ENCODE measurements at places on chromosomes 5 and 9. TPM values are rescaled to one million over a fixed set of nuclear protein-coding genes. Genes with fewer than 3 reads are reported as not detected.

GRCh38 chr9:18996211-18996610 lies 36.8 kb downstream of the SAXO1 start:
- H3K36me3 ChIP-seq = no peaks in the 10 kb centered on the region
- no peak overlapping the region for H3K27ac ChIP-seq
- no peak overlapping the region for H3K4me3 ChIP-seq
- no peaks in the 10 kb centered on the region for H3K27me3 ChIP-seq
- no peaks in the 10 kb centered on the region for H3K4me1 ChIP-seq

Gene TLX3
- total RNA-seq = not detected

Gene TMEM174
- total RNA-seq = not detected

DNA sequence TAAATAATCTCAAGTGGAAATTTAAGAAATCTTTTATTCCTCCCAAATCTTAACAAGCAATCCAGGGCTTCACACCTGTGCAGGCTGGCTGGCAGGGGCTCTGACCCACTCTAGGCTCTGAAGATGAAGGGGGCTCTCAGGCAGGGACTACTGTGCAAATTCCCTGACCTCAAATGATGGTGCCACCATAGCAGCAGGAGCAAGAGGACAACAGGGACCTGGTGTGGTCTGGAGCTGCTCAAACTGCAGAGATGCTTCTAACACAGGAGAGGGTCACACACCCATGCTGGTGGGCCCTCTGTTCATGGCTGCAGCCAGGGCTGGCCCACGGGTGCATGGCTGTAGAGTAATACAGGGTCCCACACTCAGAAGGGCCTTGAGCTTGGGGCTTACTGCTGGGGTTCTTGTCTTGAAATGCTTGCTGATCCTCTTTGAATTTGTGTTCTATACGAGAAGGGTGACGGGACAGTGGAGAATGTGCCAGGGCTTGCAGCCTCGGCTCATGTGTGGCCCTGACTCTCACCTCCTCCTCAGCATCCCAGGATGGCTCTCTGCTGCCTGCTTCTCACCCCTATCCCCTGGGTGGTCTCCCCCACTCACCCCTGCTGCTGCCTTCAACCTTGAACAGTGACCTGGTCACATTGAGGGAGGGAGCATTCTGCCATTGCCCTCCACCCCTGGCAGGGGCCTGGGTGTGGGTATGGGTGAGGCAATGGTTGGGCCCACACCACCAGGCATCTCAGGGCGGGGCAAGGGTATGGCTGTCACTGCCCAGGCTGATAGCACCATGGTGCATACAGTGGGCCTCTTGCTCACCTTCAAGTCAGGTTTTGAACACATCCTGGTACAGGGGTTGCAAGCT lies 191.7 kb downstream of the FSTL4 start:
- H3K27me3 ChIP-seq = no peaks in the 10 kb centered on the region
- H3K36me3 ChIP-seq = no peaks in the 10 kb centered on the region
- no peak overlapping the region for H3K27ac ChIP-seq
- no peak for DNase-seq

DNA sequence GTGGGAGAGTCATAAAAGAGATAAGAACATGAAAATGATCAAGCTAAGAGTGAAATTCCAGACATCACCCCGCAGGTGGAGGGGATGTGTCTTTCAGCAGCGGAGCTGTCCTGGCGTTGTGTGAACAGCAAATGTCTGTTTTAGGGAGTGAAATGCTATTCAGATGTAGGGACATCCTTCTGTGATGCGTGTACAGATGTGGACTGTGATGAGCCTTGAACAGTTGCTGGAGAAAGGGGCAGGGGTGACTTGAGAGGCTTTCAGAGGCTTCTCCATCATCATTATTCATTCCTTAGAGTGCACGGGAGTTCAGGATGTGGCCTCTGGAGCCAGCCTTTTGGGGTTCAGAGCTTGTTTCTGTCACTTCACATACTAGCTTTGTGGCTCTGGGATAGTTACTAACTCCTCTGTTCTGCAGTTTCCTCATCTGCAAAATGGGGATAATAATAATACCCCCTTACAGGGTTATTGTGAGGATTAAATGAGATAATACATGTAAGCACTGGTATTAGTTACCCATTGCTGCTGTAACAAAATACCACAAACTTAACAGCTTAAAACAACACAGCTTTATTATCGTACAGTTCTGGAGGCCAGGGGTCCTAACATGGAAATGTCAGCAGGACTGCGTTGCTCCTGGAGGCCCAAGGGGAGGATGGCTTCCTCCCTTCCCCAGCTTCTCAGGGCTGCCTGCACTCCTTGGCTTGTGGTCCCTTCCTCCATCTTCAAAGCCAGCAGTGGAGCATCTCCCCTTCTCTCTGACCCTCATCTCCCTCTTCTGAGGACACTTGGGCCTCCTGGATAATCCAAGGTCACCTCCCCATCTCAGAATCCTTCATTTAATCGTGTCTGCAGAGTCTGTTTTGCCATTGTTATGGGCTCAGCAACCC lies 9.4 kb downstream of the TRAF1 start:
- H3K4me3 ChIP-seq = no peak overlapping the region
- H3K4me1 ChIP-seq = no peaks in the 10 kb centered on the region
- DNase-seq = no peak
- H3K36me3 ChIP-seq = no peaks in the 10 kb centered on the region
- H3K27ac ChIP-seq = peak overlapping the region; percentile 5
